ENCODE measurements at places on chromosomes 1 and 21.

- no peak for DNase-seq
These were observed 6.1 kb upstream of the CDC73 start for GRCh38 chr1:193115629-193116227.

- DNase-seq = no peak
These were observed 58.1 kb upstream of the CCDC190 start for GRCh38 chr1:162919034-162919433.

DNA sequence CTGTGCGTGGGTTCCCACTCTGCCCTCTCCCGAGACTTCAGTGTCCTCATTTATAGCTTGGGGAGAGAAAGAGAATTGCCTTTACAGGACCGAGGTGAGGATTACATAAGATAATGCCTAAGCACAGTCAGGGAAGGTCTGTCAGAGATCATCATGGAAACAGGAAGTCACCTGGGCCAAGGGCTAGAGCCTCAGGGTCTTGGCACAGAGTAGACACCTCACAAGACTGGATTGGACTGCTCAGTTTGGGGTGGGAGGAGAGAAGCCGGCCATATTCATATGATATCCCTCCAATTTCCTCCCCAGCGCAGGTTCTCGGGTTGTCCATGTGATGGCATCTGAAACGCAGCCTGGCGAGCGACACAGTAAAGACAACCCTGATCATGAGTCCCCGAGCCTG, 3.8 kb downstream of the CNR2 start:
- DNase-seq = no peak

DNA sequence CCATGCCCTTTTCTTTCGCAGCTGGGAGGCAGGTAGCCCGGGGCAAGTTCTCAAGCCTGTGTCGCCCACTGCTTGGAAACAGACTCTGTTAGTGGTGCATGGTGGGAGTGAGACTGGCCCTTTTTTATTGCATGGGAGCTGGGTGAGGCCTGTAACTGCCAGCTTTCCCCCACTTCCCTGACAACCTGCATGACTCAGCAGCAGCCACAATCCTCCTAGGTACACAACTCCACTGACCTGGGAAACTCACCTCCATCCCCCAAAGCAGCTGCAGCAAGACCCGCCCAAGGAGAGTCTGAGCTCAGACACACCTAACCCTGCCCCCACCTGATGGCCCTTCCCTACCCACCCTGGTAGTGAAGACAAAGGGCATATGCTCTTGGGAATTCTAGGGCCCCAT, 25.8 kb downstream of the PIGP start:
- no peak for DNase-seq

- DNase-seq = no peak
These were observed 147.1 kb downstream of the C1orf21 start for GRCh38 chr1:184533915-184534314.

DNA sequence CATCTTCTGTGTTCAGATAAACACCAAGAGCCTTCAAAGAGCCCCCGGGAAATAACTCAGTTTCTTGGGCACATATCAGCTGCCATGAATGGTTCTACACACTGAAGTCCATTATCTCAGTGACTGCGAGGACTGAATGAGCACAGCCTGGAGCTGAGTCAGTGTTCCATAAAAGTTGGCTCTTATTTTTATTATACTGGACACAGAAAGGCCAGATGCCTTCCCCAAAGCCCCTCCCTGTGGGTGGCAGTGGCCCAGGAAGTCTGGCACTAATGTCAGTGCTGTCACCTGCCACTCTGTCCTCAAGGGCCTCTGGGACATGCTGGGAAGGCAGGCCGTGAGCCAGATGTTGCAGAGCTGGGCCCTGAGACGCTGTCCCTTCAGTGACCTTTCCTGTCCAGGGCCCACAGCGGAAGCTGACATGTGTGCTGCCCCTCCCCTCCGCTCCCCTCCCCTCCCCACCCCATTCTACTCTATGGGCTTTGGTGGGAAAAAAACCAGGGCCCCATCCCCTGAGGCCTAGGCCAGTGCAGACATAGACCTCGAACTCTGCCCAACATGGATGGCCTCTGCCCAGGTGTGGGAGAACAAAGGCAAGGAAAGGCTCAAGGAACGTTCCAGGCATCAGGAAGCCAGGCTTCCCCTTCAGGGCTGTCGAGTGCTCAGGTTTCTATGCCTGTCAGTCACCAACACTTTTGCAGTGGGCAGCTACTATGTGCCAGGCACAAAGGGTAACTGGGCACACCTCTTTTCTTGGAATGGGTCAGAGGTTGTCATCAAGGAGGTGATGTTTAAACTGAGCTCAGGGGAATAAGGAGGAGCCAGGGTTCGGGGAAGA, 22.4 kb upstream of the NPPB start:
- DNase-seq = no peak

GRCh38 chr1:64631346-64632034, 113.4 kb upstream of the RAVER2 start:
- peak; percentile 82 for DNase-seq

DNA sequence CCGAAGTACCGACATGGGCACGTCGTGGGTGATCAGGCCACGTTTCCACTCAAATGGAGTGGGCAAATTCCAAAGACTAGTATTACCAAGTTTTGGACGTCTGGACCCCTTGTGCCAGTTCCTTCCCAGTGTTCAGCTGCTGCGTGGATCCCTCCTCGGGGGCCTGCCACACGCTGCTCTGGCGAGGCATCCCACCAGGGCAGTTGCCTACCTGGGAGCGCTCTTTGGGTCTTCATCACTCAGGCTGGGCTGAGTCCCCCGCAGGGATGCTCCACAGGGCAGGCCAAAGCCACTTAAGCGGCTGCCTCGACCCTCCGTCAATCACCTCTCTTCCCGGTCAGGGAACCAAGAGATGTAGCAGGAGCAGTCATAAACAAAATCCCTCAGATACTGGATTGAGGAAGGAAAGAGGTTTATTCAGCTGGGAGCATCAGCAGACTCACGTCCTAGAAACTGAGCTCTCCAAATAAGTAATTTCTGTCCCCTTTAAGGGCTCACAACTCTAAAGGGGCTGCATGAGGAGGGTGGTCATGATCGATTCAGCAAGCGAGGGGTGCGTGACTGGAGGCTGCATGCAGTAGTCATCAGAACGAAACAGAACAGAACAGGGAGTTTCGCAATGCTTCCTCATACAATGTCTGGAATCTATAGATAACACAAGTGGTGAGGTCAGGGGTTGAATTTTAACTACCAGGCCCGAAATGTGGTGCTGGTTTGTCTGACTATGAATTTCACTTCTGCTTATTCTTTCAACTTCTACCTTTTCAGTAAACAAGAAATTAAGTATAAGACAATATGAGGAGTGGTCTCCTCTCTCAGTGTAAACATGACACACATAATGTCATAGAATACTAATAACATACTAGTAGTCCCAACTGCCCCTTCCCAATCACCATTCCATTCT, 998.6 kb upstream of the NCAM2 start:
- DNase-seq = no peak

- DNase-seq = peak; percentile 88
These were observed 30.6 kb downstream of the OMA1 start for GRCh38 chr1:58515794-58516401.

DNA sequence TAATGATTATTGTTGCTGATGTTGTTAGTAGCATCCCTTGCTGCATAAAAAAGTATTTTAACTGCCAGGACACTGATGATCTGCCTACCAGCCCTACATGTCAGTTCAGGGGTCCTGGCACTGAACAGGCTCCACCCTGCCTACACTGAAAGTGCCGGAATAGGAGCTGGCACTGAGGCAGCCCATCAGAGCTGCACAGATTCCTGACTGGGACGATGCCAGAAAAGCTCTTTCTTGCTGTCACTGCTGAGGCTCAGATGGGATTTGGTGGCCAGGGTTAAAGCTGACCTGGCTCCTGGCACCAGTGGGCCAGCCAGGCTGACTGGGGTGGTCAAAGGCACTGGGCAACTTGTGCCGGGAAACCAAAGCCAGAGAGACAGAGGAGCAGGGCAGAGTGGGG, 6.2 kb upstream of the DISP3 start:
- DNase-seq = peak; percentile 87

DNA sequence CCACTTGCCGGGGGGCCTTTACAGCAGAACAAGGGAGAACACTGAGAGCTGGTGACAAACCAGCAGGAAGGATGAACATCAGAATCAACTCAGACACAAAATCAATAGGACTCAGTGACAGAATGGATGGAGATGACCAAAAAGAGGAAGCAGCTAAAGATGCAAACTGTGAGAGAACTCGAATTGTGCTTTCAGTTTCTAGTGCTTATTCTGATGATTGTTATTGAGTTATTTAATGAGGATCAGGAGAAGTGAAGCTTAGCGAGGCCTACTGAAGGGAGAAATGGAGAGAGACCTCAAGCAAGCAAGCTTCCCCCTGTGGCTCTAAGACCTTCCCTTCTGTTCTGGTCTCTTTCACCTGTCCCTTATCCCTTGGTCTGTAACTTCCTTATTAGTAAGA, 30.3 kb upstream of the TMEM125 start:
- no peak for DNase-seq

DNA sequence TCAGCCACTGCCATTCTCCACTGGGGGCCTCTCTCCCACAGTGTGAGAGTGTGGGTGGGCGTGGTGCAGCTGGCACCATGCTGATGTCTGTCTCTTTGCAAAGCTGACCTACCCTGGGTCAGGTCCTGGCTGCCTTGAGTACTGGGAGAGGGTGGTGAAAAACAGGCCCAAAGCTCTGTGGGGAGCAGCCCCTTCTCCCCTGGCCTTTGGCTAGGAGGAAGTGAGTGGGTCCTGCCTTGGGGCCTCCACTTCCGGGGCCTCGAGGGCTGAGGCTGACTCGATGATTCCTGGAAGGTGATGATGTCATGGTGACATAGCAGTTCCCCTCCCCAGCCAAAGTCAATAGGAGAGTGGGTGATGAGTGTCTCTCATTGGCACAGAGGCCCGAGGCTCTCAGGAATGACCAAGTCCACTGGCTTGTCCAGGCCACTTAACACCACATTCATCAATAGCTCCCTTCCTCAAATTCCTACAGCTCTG, 53.0 kb downstream of the IER5 start:
- no peak for DNase-seq
